ENCODE measurements at places on chromosomes 7 and 10.

DNA sequence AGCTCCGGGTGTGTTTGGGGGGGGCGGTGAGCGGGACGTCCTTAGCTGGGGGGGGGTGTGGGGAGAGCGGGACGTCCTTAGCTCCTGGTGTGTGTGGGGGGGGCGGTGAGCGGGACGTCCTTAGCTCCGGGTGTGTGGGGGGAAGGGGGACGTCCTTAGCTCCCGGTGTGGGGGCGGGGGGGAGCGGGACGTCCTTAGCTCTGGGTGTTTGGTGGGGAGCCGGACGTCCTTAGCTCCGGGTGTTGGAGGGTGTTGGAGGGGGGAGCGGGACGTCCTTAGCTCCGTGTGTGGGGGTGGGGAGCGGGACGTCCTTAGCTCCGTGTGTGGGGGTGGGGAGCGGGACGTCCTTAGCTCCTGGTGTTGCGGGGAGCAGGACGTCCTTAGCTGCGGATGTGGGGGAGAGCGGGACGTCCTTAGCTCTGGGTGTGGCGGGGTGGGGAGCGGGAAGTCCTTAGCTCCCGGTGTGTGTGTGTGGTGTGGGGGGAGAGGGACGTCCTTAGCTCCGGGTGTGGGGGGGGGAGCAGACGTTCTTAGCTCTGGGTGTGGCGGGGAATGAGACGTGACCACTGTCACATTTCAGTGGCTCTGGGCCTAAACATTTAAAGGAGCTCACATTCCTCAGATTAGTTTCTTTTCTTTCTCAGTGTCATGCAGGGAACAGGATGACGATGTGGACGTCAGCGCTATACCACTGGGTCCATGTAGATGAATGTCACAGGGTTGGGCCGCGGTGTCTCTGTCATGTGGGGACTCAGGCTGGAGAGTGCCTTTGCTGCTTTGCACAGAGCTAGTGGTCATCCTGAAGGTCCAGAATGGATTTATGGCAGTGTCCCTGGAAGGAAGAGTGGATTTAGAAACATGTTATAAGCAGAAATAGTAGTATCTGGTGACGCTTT, 7.5 kb downstream of the DYNC2I1 start:
- peak; percentile 39 for DNase-seq

DNA sequence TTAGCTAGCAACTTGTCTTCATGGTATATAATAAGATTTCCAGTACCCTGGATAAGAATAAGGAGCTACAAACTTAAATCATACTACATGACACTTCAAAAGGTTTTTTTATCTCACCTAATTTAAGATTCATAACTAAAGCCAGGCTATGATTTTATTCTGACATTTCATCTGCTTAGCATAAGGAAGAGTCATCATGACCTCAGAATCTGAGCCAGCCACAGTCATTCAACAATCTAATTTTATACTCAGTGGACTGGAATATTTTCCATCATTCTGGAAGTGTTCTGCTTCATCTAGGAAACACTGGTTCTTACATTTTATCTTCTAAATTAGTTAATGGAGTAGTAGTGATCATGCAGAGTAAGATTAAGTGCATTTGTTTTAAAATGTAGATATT, 102.1 kb upstream of the KCND2 start:
- no peak for DNase-seq

DNA sequence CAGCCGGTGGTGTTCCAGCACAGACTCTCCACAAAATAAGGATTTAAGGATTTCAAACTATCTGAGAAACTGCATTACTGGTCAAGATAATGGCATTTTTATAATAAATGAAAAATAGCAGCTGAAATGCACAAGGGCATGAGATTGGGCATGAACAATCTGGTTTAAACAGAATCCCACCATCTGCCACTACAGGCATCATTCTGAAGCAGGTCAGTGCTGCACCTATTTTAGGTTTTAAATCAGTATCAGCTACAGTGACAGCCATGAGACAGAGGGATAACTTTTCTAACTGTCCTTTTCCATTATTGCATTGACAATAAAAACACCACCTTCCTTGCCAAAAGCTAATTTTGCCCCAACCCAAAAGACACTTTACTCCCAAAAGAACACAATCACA, 186.8 kb downstream of the ETV1 start:
- no peak for DNase-seq

- no peak for DNase-seq
Observed at GRCh38 chr7:30971440-30971839, 7.7 kb downstream of the GHRHR start.

- DNase-seq: no peak
Observed at GRCh38 chr10:75226095-75226494, 9.7 kb downstream of the COMTD1 start.
